ENCODE measurements at places on chromosomes 13 and 19.

DNA sequence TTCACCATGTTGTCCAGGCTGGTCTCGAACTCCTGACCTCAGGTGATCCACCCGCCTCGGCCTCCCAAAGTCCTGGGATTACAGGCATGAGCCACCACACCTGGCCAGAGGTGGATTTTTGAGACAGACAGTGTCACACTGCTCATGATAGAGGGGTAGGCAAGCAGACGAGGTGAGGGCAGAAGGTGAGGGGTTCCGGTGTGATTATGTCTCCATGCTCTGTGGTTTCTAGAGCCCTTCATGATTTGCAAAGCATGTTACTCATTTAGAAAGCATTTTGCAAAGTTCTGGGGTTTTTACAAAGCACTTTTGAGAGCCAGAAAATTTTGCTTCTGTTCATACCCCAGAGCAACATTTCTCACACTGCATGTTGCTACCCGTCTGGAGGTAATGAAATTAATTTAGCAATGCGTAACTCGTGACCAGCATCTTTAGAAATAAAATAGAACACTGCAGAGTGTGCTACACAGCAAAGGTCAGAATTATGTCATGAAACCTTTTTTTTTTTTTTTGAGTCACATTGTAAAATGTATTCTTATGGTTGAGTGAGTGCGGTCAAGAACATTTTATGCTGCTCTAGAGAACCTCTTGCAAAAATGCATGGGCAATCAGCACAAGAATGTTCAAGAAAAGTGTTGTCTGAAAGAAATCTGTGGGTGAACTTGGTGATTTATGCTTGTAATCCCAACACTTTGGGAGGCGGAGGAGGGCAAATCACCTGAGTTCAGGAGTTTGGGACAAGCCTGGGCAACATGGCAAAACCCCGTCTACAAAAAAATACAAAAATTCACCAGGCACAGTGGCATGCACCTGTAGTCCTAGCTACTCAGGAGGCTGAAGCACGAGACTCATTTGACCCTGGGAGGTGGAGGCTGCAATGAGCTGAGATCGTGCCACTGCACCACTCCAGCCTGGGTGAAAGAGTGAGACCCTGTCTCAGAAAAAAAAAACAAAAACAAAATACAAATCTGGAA, 58.0 kb downstream of the MAP4K1 start:
- DNase-seq: no peak

- peak; percentile 9 for DNase-seq
Measured at GRCh38 chr19:32166238-32166637, 179.2 kb upstream of the ZNF507 start.

- DNase-seq: peak; percentile 35
Measured at GRCh38 chr19:55442372-55442961, 633 bp downstream of the SHISA7 start.

GRCh38 chr19:40365613-40366401, 17.3 kb downstream of the PLD3 start:
- DNase-seq: no peak

- no peak for DNase-seq
Measured at GRCh38 chr19:1122972-1123363, 19.2 kb downstream of the GPX4 start.

DNA sequence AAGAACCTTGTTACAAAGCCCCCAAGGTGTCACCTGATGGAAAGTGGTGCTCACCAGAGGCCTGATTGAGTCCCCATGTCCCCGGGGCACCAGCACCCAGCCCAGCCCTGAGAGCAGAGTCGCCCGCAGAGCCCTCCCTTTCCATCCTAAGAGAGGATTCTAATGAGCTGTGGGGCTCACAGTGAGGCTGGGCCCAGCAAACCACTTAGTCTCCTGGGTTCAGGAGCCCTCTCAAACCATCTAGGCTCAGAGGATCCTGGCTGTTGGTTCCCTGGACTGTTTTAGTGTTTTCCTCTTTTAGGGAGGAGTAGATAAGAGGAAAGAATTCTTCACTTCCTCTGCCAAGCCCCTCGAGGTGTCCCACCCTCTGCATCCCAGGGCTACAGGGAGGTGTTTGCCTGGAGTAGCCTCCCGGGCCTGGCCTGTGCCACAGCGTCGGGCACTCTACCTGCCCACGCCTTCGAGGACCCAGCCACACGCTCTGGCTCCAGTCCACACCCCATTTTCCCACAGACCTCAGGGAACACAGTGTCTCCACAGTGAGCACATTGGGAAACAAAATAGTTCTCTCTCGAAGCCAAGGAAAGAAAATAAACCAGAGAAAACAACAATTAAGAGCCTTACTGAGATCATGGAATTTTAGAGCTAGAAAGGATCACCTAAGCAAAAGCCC, 34.4 kb downstream of the DHRS12 start:
- no peak for DNase-seq

DNA sequence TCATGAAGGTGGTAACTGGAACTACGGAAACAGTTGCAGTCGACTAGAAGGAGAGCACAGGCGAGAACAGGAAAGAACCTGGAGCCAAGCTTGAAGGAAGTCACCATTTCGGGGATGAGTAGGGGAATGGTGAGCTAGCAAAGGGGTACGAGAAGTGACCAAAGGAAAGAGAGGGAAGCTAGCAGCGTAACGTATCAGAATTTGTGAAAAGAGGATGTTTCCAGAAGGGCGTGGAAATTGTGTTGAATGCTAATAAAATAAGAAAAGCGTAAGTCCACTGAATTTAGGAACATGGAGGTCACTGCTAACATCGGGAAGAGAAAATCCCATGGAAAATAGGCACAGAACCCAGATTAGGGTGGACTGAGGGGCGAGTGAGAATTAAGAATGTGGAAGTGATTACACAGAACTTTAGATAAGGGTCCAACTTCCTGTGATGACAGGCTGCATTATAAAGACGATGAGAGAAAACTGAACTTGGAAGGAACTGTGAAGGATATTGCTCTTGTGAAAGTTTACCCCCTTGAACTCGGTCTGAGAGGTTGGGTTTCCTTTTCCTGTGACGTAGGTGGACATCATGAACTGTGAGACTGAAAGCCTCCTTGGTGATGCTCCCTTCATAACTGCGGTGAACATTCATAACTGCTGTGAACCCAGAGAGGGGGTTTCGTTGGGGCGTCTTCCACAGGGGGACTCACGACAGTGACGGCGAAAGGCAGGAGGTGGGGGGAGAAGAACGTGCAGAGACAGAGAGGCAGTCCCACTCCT, 2.0 kb upstream of the FFAR2 start:
- DNase-seq: no peak

GRCh38 chr13:36445891-36446351, 13.6 kb downstream of the CCNA1 start:
- DNase-seq: no peak

- no peak for DNase-seq
Measured at GRCh38 chr13:25103711-25104110, 7.8 kb downstream of the PABPC3 start.

- DNase-seq: no peak
Measured at GRCh38 chr13:79385694-79386093, 20.4 kb downstream of the RBM26 start.

DNA sequence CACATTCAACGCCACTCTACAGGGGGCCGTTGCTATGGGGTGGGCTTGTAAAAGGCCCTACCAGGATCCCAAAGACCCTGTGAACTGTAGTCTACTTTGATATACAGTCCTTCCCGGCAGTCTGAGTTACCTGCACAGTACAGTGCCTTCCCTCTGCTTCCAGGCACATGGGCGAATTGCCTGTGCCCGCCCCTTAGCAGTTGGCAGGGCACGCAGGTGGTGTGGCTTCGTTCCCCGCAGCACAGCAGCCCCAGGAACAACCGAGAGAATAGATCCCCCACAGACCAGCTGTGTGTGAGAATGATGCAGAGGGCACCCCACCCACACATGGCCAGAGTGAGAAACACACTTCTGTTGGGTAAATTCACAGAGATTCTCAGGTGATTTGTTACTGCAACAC, 60.6 kb downstream of the MRPL57 start:
- DNase-seq: peak; percentile 18

DNA sequence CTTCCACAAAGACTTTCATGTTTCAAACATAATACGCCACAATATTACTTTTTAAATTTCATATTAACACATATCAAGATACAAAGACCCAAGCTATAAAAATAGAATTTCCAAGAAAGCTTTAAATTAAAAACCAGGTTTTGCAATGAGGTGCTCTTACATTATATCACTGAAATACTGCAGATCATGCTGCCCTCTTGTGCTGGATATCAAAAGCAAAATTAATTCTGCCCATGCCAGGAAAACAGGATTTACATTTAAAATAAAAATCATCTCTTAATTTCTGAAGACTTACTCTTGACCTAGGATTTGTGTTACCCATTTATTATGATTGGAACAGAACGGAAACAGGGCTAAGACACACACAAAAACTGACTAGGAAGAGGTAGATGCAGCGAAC, 145.0 kb downstream of the ABCC4 start:
- DNase-seq: peak; percentile 11

DNA sequence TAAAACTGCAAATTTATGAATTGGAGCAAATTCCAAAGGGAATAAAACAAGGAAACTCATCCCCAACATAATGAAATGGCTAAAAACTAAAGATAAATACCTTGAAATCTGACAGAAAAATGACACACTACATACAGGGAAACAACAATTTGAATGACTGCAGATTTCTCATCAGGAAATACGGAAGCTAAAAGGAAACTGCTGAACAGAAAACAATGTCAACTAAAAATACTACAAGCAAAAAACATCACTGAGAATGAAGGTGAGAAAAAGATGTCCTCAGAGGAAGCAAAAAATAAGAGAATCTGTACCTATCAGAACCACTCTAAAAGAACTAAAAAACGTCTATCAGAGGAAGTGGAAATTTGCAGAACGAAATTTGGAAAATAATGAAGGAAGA, 39.5 kb downstream of the ZSWIM9 start:
- no peak for DNase-seq

DNA sequence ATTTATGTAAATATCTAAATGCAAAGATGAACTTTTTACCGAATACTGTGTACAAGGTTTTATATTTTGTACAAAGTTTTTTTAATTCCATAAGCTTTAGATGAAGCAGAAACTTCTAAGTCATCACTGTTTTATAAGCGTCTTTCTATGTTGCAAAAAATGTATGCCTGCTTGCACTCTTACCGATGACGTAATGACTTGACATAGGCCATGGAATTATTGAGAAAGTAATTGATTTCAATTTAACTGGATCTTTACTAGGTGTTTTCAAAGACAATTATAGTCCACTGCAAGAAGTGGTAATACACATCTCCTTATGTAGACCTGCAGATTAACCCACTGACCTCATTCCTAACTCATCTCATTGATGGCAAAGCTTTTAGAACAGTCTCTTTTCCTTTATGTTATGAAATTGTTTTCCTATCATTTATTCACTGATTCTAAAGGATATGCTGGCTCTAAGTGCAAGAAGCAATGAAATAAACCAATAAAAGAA, 10.4 kb downstream of the DACH1 start:
- DNase-seq: no peak

DNA sequence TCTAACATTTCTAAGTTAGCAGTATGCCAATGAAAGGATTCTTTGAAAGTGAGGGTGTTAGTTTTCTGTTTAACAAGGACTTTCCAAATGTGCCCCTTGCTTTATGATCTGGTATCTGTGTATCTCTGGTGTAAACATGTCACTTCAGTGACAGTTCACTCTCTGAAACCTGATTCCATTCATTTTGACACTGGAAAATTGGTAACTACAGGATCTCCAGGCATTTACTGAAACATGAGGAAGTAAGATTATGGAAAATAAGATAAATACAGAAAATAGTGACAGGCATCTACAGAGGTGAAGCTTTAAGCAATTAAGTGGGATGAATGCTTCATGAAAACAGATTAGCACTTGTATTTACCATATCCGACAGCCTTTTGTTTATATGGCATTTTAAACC, 101.6 kb upstream of the MYO16 start:
- no peak for DNase-seq

DNA sequence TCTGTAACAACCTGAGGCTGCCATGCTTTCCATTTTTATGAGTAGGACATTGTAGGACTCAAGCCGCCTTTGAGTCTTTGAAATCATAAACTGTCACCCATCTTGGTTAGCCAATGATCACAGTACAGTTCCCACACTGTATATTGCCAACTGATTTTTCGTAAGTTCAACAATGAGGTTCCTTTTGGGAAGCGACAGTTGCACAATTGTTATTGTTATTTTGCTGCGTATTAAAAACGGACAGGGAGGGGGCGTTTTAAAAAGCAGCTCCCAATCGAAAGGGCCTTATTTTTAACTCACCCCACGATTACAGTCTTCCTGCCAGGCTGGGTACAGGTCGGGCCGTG, 601 bp downstream of the SLC46A3 start:
- no peak for DNase-seq

- no peak for DNase-seq
Measured at GRCh38 chr13:46654951-46655350, 102.0 kb downstream of the LRCH1 start.

DNA sequence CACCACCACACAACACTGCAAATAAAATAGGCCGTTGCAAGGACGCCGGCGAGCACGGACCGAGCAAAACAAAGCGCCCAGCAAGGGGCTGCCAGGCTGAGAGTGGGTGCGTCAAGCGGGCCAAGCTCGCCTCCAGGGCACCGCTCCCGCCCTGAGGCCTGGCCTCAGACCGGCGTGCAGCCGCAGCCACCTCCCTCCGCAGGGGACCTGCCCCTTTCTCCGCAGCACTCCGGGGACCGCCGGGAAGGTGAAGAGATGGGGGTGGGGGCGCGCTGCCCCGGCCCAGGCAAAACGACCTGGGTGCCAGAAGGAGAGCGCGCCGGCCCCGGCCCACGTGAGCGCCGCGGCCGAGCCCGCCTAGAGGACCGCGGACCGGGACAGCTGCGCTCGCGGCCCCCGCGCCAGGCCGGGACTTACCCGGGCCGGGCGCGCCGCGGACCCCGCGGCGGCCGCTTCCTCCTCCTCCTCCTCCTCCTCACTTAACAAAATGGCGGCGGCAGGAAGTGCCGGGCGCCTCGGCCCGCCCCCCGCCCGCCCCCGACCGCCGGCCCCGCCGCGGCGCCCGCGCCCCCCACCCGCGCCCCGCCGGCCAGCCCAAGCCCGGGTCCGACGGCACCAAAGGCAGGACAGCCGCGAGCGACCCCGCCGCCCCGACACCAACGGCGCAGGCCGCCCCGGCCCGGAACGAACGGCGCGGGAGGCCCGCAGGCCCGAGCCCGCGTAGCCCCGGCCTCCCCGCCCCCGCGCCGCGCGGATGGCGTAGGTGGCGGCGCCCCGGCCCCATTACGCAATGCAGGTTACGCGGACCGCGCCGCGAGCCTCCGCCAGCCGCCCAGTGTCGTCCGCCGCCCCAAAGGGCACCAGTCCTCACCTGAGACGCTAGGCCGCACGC, 674 bp downstream of the BRD4 start:
- DNase-seq: peak; percentile 39

All from COR-L47 (cell line).